ENCODE measurements at places on chromosomes 6 and 20. TPM values are rescaled to one million over a fixed set of nuclear protein-coding genes. Genes with fewer than 3 reads are reported as not detected.

The ZNF334 gene
- 23.3 TPM for total RNA-seq

The FAM209A gene
- total RNA-seq: 1.6 TPM

DNA sequence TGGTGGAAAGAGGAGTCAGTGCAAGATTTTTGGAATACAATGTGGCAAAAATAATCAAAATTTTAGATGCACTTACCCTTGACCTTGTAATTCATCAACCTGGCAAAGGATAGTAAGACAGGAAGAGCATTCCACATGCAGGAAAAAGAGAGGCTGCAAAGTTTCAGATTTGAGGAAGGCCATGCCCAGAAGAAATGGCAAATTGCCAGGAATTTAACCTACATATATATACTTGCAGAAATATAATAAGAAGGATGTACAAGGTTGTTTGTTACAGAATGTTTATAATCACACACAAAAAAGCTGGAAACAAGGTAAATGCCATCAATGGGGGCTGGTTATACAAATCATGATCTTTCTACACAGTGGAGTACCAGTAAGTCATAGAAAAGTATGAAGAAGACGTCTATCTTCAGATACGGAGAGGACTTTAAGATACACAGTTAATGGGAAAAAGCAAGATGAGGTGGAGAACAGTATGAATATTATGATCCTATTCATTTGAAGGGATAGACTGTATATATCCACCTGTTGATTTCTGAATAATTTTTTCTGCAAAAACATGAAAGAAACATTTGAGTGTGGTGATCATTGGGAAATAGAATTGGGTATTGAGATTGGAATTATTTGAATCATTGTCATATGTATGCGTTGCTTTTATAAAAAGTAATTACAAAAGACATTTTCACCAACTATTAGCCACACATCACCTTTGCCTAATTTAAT, 253.8 kb downstream of the TBC1D7 start:
- DNase-seq: no peak
- no peaks in the 10 kb centered on the region for H3K4me1 ChIP-seq
- no peaks in the 10 kb centered on the region for H3K36me3 ChIP-seq
- H3K27ac ChIP-seq: no peak overlapping the region
- H3K27me3 ChIP-seq: no peaks in the 10 kb centered on the region

DNA sequence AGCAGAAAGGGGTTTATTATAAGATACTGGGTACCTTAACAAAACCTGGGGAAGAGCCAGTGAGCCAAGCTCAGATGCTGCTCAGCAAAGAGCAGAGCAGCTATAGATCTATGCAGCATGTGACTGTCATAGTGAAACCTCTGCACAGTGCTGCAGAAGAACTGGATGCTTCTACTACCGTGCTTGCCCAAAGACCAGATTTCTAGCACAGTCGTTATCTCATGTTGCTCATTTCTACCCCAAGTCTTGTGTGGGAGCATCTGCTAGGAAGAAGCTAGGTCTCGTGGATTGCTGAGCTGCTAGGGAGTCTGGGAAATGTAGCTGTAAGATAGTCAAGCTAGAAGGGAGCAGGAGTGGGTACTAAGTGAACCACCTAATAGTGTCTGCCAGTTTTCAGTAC, 31.7 kb upstream of the GNRH2 start:
- H3K27ac ChIP-seq: no peak overlapping the region
- no peaks in the 10 kb centered on the region for H3K4me1 ChIP-seq
- H3K4me3 ChIP-seq: no peak overlapping the region
- no peak for DNase-seq
- H3K27me3 ChIP-seq: no peaks in the 10 kb centered on the region
- H3K36me3 ChIP-seq: no peaks in the 10 kb centered on the region

GRCh38 chr20:45341939-45342854, 6.0 kb downstream of the SDC4 start:
- no peak overlapping the region for H3K4me3 ChIP-seq
- DNase-seq: peak; percentile 86
- H3K4me1 ChIP-seq: peaks cover 32% of the 10 kb centered on the region
- H3K27me3 ChIP-seq: no peaks in the 10 kb centered on the region
- no peaks in the 10 kb centered on the region for H3K36me3 ChIP-seq

- no peaks in the 10 kb centered on the region for H3K36me3 ChIP-seq
- H3K27ac ChIP-seq: no peak overlapping the region
- H3K4me1 ChIP-seq: peaks cover 7% of the 10 kb centered on the region
- no peak overlapping the region for H3K4me3 ChIP-seq
Measured at GRCh38 chr20:51125105-51125504, 102.2 kb upstream of the KCNG1 start.

DNA sequence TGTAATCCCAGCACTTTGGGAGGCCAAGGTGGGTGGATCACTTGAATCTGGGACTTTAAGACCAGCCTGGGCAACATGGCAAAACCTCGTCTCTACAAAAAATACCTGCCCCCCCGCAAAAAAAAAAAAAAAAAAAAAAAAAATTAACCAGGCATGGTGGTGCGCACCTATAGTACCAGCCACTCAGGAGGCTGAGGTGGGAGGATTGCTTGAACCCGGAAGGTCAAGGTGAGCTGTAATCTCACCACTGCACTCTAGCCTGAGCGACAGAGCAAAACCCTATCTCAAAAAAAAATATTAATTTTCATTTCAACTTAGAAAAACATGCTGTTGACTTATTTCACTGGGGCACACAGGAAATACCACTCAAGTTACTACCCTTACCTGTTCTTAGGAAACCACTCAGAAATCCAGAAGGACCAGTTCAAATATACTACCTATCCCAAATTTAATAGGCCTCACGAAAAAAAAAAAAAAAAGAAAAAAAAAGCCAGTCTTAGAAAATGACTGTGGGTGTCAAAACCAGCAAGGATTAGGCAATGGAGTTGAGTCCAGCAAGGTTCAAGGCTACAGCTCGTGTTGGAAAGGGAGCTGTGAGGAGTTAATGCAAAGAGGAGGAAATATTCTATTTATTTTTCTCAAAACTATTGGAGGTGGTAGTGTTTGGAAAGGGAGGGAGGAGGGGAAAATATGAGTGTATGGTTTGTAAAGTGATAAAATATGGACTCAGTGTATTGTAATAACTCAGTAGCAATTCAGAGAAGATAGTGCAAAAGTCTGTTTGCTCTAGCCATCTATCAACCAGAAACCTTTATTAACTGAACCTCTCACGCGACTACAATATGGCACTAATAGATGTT, 33.9 kb upstream of the PIM1 start:
- no peaks in the 10 kb centered on the region for H3K36me3 ChIP-seq
- DNase-seq: no peak
- H3K4me1 ChIP-seq: no peaks in the 10 kb centered on the region
- H3K4me3 ChIP-seq: no peak overlapping the region
